ENCODE measurements at places on chromosomes 7 and 10.

DNA sequence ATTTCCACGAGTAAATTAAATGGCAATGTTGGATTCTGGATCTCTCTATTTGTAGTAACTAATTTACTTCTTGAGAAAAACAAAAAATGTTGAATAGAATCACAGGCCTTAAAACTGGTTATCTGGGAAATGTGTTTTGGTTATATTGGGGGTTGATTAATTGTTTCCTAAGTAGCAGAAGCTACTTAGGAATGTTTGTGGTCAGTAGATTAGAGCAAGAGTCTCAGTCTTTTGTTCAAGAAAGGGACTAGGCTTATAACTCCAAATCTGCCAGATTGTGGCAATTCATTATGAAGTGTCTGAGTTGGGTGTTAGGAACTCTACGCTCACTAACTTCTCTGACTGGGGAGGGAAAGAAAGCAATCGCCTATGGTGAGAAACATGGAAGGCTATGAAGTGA lies 244.3 kb upstream of the PHYHIPL start:
- DNase-seq = no peak

DNA sequence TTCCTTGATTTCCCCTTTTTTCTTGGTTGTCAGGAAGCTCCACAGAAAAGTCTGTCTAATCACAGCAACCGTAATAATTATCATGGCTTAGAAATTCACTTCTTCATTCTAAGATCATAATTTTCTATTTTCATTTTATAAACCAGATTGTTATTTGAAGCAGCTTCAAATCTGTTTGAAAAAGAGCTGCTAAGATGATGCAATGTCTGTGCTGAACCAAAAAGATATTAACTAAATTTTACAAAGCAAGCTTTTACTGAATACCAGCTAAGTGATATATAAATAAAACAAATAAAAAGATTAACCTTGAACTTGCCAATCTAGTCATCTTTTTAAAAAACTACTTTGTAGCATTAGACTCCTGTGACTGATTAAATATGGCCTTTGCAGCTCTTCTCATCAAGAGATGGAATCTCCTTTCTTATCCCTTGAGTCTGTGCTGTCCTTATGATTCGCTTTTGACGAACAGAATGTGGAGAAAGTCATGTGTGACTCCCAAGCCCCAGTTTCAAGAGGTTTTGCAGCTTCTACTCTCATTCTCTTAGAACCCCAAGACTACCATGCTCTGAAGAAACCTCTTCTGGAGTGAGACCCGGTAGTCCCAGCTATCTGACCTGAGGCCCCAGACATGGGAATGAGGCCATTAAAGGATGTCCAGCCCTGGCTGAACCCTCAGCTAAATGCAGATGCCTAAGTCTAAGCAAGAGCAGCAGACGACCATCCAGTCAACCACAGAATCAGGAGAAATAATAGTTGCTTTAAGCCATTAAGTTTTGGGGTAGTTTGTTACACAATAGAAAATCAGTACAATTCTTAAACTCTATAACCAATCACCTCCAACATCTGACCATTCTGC lies 14.4 kb downstream of the NAMPT start:
- DNase-seq = no peak

DNA sequence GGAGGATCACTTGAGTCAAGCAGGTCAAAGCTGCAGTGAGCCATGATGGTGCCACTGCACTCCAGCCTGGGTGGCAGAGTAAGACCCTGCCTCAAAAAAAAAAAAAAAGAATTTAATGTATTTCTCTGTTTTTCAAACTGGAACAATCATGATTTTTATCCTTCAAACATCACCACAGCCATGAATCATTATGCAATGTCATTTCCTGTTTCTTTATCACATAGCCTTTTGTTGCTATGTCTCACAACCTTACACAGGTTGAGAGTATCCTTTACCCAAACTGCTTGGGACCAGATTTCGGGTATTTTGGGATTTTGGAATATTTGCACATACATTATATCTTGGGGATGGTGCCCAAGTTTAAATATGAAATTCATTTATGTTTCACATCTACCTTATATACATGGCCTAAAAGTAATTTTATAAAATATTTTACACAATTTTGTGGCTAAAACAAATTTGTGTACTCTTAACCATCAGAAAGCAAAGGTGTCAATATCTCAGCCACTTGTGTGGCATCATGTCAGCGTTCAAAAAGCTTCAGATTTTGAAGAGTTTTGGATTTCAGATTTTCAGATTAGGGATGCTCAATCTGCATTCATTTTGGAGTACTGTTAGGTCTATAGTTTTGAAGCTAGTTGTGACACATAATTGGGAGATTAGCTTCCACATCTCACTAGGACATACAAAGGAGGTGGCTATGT lies 8.2 kb downstream of the NT5C3A start:
- no peak for DNase-seq

GRCh38 chr10:103839872-103840739 lies 15.3 kb downstream of the SH3PXD2A start:
- no peak for DNase-seq

- DNase-seq = no peak
These were observed 131.2 kb downstream of the RALA start for GRCh38 chr7:39754326-39755120.
